Effector CD4-positive, alpha-beta T cell (primary cell): ENCODE measurements at places on chromosomes 6 and 20.

DNA sequence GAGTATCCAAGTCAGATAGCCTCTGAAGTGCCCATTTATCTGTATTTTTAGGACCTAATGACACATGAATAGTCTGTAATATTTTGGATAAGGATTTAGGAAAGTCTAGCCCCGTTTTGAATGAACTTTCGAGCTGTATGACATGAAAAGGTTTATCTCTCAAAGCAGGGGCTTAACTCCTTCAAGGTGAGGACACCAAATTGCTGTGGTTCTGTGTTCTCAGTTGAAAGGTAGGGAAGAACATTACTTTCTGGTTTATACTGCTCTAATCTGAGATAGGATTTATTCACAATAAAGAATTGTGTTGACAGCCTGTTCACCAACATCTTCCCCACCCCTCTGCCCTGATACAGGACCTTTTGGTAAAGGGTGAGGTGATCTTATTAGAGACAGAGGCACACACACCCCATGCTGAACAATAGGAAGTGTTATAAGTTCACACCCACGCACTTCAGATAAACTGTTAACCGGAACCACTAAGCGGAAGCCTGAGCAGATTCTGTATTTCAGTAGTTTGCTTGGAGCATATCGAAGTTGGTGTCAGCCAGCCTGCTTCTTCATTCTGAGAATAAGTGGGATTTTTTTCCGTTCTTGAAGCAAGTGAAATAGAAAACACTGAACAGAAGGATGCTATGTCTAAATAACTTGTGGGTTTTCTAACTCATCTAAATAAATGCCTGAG, 223.3 kb downstream of the TMEM242 start:
- DNase-seq, result peak; percentile 22

DNA sequence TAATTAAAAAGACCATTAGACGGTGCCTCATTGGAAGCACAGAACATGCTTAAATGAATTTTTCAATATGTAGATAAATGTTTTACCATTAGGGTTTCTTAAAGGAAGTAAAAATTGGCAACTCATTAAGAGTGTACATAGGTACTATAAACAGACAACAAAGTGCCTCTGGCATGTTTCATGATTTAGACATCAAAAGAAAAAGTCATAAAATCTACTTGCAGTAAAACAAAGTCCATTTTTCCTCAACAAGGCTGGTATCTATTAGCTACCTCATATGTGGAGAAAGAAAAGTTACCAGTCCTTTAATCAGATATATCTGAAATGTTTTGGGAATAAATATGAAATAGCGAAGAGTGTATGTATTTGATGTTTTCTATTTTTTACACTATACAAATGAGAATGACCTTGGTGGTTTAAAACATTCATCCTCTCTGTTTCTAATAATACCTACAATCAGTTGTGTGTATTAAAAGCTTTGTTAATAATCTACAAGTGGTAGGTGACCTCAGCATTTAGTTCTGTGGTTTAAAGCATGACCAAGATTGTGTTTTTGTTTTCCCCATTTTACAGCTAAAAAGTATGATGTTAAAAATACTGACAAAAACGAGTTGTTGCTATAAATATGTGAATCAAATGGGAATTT, 87.5 kb downstream of the HDGFL1 start:
- DNase-seq, result no peak

DNA sequence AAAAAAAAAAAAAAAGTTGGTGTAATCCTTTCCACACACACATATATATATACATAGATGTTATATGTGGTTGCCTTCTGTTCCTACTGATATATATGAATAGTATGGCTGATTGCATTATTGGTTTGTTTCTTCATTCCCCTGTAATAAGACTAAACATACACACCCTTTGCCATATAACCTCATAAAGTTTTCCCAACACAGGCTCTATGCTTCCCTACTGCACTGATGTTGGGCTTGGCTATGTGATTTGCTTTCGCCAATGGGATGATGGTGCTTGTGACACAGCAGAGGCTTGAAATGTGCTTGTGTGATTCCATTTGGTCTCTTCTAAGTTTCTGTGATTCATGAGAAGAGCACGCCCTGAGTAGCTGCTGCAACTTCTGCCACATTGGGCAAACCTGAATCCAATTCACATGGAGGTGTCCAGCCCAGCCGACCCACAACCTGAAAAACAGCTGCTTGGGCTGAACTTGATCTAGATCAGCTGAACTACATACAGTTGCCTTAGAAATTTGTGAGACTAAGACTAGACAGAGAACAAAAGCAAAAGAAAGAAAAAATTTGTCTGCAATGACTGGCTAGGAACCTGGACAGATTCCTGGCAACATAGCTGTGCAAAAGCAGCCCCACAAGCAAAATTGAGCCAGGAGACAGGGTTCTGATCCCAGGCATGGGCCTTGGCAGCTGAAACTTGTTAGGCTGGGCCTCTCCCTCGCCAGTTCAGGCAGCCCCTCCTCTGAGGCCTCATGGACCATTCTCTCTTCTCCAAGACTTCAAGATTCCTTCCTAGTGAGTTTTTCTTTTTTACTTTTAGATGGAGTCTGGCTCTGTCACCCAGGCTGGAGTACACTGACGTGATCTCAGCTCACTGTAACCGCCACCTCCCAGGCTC, 13.4 kb upstream of the TBC1D20 start:
- no peak for DNase-seq

GRCh38 chr6:161444464-161444863, 170.6 kb upstream of the AGPAT4 start:
- no peak for DNase-seq
